CD4-positive, alpha-beta T cell (primary cell): ENCODE measurements at places on chromosomes 2 and 18.

DNA sequence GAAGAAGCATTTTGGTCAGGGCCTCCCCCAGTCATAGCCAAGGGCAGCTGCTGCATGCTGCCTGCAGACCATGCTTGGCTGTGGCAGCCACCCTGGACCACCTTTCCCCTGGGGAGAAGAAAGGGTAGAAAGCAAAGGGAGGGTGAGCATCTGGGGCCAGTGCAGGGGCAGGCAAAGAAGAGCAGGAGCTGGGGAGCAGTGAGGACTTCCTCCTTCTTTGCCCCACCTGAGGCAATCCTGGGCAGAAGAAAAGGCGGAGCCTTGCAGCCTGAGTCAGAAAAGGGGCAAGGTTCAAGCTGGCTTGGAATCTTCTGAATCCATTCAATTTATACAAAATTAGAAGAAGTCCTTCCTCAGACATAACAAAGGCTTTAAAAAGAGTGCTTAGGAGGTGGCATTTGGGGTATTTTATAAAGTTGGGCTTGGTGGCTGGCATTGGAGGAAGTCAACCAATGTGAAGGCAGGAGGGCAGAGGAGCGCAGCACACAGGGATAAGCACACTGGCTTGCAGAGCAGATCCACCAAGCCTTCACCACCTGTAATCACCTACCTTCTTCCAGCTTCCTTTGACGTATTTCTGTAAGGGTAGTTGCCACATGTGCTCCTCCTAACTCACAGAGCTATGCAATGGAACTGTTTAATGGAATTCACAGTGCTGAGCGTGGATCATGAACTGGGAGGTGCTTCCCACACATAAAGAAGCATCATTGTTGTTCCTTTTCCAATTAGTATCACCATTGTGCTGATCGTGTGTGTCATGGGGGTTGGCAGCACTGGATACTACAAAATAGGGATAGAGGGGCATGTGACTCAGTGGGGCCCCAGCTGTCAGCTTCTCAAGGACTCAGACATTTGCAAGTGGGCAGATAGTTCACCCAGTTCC lies 154.4 kb upstream of the EPAS1 start:
- no peak overlapping the region for H3K27ac ChIP-seq
- H3K4me1 ChIP-seq: no peaks in the 10 kb centered on the region
- H3K4me3 ChIP-seq: no peak overlapping the region
- H3K36me3 ChIP-seq: peaks cover 2% of the 10 kb centered on the region

DNA sequence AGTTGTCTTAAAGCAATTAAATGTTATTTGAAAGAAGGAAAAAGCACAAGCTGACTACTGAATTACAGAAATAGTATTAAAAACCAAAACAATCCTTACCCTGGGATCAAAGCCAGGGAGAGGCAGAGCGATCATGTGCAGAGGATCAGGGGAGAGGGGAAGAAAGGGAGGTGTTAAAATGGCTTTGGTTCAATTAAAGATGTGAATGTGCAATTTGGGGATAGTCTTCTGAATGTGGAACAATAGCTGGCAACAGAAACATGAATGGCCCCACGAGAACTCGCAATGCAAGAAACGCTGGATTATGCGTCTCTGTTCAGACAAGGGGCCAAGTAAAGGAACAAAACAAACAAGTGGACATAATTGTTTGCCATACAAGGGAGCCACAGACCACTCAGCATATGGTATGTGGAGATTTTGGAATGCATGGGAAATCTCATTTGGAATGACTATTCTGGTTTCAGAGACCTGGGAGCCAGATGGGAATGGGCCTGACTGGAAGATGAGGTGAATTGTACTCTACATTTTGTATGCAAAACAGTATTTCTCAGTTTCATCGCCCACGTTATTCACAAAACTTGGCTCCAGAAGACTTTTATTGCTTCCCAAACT lies 155.4 kb downstream of the SLC4A3 start:
- H3K4me1 ChIP-seq: no peaks in the 10 kb centered on the region
- H3K27ac ChIP-seq: no peak overlapping the region

GRCh38 chr2:136362676-136363390 lies 244.9 kb upstream of the CXCR4 start:
- no peaks in the 10 kb centered on the region for H3K27me3 ChIP-seq
- H3K4me1 ChIP-seq: peaks cover 14% of the 10 kb centered on the region

DNA sequence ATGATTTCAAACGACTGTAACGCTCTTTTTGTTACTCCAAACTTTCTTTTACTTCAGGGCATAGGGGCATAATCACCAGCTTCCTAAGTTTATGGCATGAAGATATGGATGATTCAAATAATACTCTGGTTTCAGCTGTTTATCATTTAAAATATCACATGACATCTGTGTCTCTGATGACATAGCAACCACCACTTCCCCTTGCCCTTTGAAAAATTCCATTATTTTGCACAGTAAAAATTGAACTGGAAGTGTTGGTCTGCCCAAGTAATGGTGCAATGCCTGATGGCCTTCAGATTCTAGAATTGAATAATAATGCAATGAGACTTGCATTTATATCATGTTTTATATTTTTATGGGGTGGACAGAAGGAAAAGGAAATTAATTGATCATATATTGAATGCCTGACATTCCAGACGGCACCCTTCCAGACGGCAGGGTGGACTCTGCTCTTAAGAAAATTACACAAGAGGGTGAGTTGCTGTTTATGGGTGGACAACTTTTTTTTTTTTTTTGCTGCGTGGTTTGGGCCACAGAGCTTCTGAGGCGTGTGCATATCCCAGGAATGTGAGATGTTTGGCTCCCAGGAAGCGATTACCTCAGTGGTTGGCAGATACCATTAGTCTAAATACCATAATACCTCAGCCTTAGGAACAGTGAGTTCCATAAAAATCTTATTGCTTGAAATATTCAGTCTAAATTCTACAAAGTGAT lies 101.7 kb upstream of the ZNF521 start:
- H3K4me1 ChIP-seq: no peaks in the 10 kb centered on the region
- no peak overlapping the region for H3K4me3 ChIP-seq
- H3K27me3 ChIP-seq: no peaks in the 10 kb centered on the region
- DNase-seq: no peak
- no peak overlapping the region for H3K27ac ChIP-seq

DNA sequence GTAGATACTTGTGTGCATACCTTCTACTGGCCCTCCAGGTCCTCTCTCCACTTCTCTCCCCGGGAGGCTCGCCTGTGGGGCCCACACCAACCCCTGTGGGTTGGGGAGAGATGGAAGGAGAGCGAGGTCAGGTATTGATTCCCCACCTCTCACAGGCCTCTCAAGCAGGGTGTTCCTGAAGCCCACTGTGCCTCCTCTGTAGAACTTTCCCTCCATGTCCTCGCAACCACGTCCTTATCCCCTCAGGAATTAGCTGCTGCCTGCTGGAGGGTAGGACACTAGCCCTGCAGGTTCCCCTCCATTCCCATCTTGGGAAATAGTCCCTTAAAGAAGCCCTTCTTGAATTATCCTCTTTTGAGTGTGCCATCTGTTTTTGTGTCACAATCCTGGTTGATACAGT lies 38.9 kb upstream of the KLF11 start:
- peaks cover 2% of the 10 kb centered on the region for H3K27me3 ChIP-seq
- no peak for DNase-seq
- no peak overlapping the region for H3K27ac ChIP-seq
- H3K36me3 ChIP-seq: no peaks in the 10 kb centered on the region
- no peak overlapping the region for H3K4me3 ChIP-seq

- peaks cover 7% of the 10 kb centered on the region for H3K4me1 ChIP-seq
- H3K36me3 ChIP-seq: no peaks in the 10 kb centered on the region
- H3K27ac ChIP-seq: no peak overlapping the region
- H3K4me3 ChIP-seq: no peak overlapping the region
Measured at GRCh38 chr18:57797209-57797651, 5.9 kb downstream of the ATP8B1 start.

- H3K4me3 ChIP-seq: peak overlapping the region; percentile 19
- peak overlapping the region; percentile 71 for H3K27ac ChIP-seq
- peaks cover 60% of the 10 kb centered on the region for H3K4me1 ChIP-seq
- peaks cover 14% of the 10 kb centered on the region for H3K36me3 ChIP-seq
- peak; percentile 59 for DNase-seq
Measured at GRCh38 chr2:37625796-37626571, 45.5 kb downstream of the CDC42EP3 start.

- H3K27ac ChIP-seq: no peak overlapping the region
- no peak overlapping the region for H3K4me3 ChIP-seq
- DNase-seq: no peak
- H3K36me3 ChIP-seq: no peaks in the 10 kb centered on the region
- H3K4me1 ChIP-seq: no peaks in the 10 kb centered on the region
- H3K27me3 ChIP-seq: no peaks in the 10 kb centered on the region
Measured at GRCh38 chr2:235378944-235379343, 114.9 kb upstream of the AGAP1 start.

GRCh38 chr2:237358721-237359517 lies 55.0 kb downstream of the COL6A3 start:
- H3K4me1 ChIP-seq: no peaks in the 10 kb centered on the region
- peaks cover 3% of the 10 kb centered on the region for H3K36me3 ChIP-seq
- no peak overlapping the region for H3K4me3 ChIP-seq
- no peak overlapping the region for H3K27ac ChIP-seq
- DNase-seq: no peak
- H3K27me3 ChIP-seq: no peaks in the 10 kb centered on the region

DNA sequence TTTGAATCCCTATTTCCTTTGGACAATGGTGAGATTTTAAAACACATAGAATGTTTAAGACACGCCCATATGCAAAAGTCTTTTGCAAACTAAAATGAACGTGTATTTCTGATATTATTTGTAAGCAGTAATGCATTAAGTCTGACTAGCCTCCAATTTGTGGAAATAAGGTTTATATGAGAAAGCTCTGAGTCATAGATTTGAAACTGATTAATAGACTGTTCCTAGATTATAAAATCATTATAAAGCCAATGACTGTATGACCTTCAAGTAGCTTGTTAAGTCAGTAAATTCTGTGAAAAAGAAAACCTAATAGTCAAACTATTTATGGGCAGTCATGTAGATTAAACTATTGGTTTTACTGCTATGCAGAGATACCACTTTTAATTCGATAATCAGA lies 12.8 kb upstream of the EFEMP1 start:
- no peaks in the 10 kb centered on the region for H3K4me1 ChIP-seq
- H3K36me3 ChIP-seq: no peaks in the 10 kb centered on the region
- H3K4me3 ChIP-seq: no peak overlapping the region
- no peak overlapping the region for H3K27ac ChIP-seq

DNA sequence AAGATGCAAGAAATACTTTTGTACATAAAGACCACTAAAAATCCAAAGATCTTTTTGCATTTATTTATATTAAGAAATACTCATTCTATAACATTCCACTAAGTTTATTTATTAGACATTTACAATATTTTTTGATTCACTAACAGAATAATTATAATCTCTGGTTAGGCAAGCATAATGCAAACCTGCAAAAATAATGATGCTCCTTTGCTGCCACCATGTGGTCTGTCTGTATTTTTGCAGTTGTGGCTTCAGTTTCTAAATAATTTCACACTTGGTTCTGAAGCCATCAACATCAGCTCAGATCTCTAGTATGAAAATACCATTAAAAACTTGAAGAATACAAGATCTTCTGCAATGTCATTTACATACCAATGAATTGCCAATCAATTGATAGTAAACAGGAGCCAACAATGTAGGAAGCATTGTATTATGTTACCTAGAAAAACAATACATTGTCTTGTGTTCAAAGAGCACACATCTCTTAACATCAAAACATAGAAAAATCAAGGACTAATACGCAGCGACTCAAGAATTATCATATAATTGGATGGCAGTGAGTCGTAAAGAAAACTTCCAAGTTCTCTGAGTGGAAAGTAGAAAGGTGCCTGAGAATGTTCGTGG lies 28.8 kb upstream of the WDR75 start:
- no peak overlapping the region for H3K27ac ChIP-seq
- H3K27me3 ChIP-seq: no peaks in the 10 kb centered on the region
- no peak for DNase-seq
- H3K4me3 ChIP-seq: no peak overlapping the region

GRCh38 chr2:186347472-186347871 lies 138.6 kb upstream of the ZC3H15 start:
- no peak for DNase-seq
- H3K27me3 ChIP-seq: no peaks in the 10 kb centered on the region
- H3K27ac ChIP-seq: no peak overlapping the region
- no peaks in the 10 kb centered on the region for H3K4me1 ChIP-seq
- H3K36me3 ChIP-seq: no peaks in the 10 kb centered on the region
- H3K4me3 ChIP-seq: no peak overlapping the region

DNA sequence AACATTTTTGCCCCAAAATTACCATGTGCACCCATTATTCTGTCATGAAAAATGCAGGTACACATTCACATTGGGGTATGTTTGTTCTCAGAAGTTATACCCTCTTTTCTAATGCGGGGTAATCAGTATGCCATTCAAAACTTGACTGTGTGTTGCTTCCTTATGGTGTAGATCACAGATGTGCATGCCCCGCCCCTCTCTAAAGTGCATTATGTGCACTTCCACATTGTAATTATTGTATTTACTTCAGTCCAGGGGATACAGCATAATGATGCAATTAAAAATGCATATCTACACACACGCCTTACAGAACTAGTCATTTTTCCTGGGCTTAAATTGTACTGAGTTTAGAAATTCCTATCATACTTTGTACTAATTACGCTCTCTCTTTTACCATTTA lies 48.8 kb downstream of the SLC9A2 start:
- no peaks in the 10 kb centered on the region for H3K4me1 ChIP-seq
- H3K27ac ChIP-seq: no peak overlapping the region
- H3K36me3 ChIP-seq: no peaks in the 10 kb centered on the region
- no peak for DNase-seq

GRCh38 chr18:56026509-56026908 lies 438.5 kb upstream of the TCF4 start:
- DNase-seq: no peak
- H3K36me3 ChIP-seq: no peaks in the 10 kb centered on the region
- no peak overlapping the region for H3K4me3 ChIP-seq
- H3K27ac ChIP-seq: no peak overlapping the region

DNA sequence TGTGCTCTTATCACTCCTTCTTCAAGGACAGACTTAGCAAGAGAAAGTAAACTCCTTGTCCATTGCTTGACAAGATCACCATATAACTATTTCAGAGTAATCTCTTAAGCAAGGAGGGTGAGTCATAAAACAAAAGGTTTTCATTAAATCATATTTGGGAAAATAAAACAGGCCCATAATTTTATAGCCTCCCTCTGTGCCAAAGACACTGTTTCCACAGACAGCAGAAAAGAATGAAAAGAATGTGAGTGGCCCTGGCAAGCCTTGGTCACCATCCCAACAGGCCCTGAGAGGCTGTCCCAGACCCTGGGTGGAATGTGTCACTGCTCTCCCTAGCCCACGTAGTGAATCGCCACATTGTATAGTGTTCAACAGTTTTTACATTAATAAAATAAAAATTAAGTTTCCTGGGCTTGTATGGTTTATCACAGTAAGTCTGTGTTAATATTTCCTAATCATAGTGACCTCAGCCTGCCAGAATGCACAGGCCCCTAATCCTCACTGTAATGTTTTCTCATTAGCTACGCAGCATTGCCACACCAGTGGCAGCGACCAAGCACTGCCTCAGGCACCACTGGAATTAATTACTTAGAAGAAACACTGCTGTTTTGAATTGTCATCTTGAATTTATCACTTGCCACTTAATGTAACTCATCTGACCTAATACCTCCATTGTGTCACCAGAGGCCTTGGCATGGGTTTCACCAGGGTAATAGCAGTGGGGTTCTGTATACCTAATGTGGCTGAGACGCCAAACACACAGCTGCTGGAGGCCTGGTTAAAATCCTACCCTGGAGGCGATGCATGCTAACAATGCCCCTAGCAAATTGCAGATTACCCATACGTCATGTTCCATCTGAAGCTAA lies 401.9 kb downstream of the LNPK start:
- no peaks in the 10 kb centered on the region for H3K36me3 ChIP-seq
- H3K27ac ChIP-seq: no peak overlapping the region
